A673 (cell line): ENCODE measurements at places on chromosomes 6 and 20. TPM values are rescaled to one million over a fixed set of nuclear protein-coding genes. Genes with fewer than 3 reads are reported as not detected.

- peak; percentile 73 for DNase-seq
- no peaks in the 10 kb centered on the region for H3K36me3 ChIP-seq
- peaks cover 31% of the 10 kb centered on the region for H3K4me1 ChIP-seq
- no peaks in the 10 kb centered on the region for H3K27me3 ChIP-seq
Observed at GRCh38 chr6:45326698-45327417, 1.3 kb upstream of the RUNX2 start.

- H3K36me3 ChIP-seq, result no peaks in the 10 kb centered on the region
- DNase-seq, result peak; percentile 38
- no peaks in the 10 kb centered on the region for H3K4me1 ChIP-seq
Observed at GRCh38 chr6:109527989-109528388, 45.0 kb upstream of the ZBTB24 start.

- no peak overlapping the region for H3K27ac ChIP-seq
- H3K4me3 ChIP-seq, result no peak overlapping the region
- H3K4me1 ChIP-seq, result no peaks in the 10 kb centered on the region
- peaks cover 18% of the 10 kb centered on the region for H3K27me3 ChIP-seq
- DNase-seq, result no peak
Observed at GRCh38 chr6:166903027-166903426, 53.3 kb downstream of the RNASET2 start.

DNA sequence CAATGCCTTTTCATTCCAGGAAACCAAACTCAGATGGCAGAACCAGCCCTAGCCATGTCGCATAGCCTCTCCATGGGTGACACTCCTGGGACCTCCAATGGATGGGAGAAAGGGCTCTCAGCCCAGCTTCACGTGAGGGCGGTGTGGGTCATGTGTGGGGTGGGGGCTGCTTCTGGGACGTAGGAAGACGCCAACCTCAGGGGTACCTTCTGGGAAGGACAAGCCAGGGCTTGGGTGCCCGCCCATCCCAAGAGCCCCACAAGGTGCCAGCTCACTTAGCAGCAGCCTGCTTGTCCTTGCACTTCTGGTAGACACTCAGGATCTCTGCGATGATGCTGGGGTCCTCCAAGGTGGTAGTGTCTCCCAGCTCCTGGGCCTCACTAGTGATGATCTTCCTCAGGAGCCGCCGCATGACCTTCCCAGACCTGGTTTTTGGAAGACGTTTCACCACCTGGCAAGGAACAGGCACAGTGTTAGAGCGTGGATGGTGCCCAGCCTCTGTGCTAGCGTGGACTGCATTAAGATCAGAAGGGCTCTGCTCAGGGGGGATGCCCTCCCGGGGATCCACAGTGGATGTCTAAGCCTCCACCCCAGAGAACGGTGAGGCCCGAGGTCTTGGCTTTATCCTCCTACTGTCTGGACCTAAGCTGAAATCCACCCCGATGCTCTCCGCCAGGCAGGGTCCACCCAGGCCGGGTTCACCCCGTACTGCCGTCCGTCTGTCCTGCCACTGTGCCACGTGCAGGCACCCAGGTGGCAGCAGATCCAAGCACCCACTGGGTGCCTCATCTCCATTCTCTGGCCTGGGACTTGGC is 15.1 kb upstream of the APMAP start:
- H3K27ac ChIP-seq, result no peak overlapping the region
- H3K36me3 ChIP-seq, result no peaks in the 10 kb centered on the region
- H3K4me3 ChIP-seq, result no peak overlapping the region
- H3K4me1 ChIP-seq, result no peaks in the 10 kb centered on the region
- DNase-seq, result no peak

DNA sequence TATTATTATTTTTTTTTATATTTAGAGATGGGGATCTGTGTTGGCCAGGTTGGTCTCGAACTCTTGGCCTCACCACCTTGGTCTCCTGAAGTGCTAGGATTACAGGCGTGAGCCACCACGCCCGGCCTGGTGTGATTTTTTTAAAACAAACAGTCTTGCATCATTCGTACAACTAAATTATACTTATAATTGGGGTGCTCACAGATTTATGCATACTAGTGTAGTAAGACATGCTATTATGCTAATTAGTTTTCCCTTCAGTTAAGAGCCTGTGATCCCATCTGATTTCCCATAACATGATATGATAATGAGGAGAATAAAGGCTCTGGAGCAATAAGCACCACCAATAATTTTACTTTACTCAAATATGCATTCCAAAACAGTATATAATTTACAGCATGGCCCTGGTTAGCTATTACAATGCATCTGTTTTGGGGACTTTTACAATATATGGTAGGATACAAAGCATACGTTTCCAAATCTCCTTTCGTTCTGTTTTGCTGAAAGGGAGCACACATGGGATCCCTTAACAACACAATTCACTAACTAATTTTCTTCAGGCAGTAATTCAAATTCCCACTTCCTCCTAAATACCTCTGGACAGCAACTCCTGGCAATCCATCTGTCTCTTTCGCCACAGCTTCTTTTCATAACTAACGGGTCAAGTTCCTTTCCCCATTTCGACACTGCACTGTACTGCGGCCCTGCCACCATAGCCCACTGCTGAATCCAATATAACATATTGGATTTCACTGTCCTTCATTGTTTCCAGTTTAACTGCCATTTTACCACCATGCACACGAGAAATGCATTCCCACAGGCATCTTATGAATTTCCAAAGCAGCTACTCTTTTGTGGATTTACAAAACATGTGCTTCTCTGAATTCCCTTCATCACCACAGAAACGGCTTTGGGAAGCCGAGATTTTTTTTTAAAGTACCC is 1.7 kb downstream of the NUDT3 start:
- DNase-seq, result peak; percentile 60
- H3K4me1 ChIP-seq, result peaks cover 22% of the 10 kb centered on the region
- H3K27ac ChIP-seq, result peak overlapping the region; percentile 94
- H3K36me3 ChIP-seq, result no peaks in the 10 kb centered on the region

DNA sequence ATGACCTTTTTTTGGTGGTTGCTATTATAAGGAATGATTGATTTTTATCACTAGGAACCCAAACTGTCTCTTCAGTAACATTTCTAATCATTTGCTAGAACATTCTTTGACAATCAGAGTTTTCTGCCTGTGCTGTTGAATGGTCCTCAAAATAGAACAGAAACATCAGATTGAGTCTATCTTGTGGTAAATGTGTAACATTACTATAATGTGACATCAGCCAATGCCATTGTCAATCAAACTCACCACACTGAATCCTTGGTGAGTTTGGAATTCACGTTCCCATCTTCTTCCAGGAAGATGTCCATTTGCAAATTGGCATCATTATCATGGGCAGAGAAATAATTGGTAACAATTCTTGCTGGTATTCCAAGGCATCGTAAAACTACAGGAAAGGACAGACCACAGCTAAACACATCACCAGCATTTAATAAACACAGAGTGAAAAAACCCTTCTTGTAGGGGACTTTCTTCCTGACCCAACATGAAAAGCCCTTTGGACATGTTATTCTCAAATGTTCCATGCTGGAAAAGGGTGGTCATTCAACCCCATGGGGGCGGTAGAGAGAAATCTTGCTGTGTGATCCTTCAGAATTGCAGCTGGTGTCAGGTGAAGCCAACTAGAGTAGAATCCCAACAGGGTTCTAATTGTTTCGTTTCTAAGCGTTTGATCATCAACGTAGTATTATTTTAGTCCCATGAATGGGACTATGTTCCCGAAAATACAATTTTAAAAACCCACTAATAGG is 98.5 kb downstream of the F13A1 start:
- peak; percentile 61 for DNase-seq
- no peak overlapping the region for H3K27ac ChIP-seq
- H3K36me3 ChIP-seq, result no peaks in the 10 kb centered on the region
- H3K4me3 ChIP-seq, result no peak overlapping the region

GRCh38 chr6:156454867-156455266 is 322.3 kb upstream of the ARID1B start:
- H3K4me3 ChIP-seq, result no peak overlapping the region
- H3K27me3 ChIP-seq, result no peaks in the 10 kb centered on the region
- peaks cover 7% of the 10 kb centered on the region for H3K4me1 ChIP-seq
- DNase-seq, result no peak
- no peaks in the 10 kb centered on the region for H3K36me3 ChIP-seq

GRCh38 chr6:56988145-56988544 is 33.2 kb downstream of the BEND6 start:
- no peak overlapping the region for H3K27ac ChIP-seq
- H3K36me3 ChIP-seq, result no peaks in the 10 kb centered on the region
- H3K4me3 ChIP-seq, result no peak overlapping the region
- H3K4me1 ChIP-seq, result no peaks in the 10 kb centered on the region

DNA sequence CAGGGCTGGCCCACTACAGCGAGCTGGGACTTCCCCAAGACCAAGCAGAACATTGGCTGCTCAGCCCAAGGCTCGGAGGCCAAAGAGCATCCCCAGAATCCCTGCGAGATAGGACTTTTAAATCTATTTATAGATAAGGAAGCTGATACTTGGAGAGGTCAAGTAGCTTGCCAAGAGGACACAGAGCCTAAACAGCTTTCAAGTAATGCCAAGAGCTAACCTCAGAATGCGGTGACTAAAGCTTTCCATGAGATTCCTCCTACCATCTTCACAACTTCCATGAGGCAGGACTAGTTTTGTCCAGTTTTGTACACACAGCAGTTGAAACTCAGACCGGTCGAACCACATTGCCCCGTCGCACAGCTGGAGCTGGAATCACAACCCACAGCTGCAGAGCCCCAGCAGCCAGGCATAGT is 168.1 kb upstream of the TOP1 start:
- no peaks in the 10 kb centered on the region for H3K4me1 ChIP-seq
- H3K27me3 ChIP-seq, result peaks cover 68% of the 10 kb centered on the region
- H3K27ac ChIP-seq, result no peak overlapping the region
- DNase-seq, result no peak
- H3K36me3 ChIP-seq, result no peaks in the 10 kb centered on the region
- H3K4me3 ChIP-seq, result no peak overlapping the region

GRCh38 chr6:147910281-147910680 is 401.8 kb downstream of the SAMD5 start:
- peaks cover 3% of the 10 kb centered on the region for H3K4me1 ChIP-seq
- DNase-seq, result no peak
- H3K36me3 ChIP-seq, result no peaks in the 10 kb centered on the region
- no peak overlapping the region for H3K27ac ChIP-seq
- no peak overlapping the region for H3K4me3 ChIP-seq

DNA sequence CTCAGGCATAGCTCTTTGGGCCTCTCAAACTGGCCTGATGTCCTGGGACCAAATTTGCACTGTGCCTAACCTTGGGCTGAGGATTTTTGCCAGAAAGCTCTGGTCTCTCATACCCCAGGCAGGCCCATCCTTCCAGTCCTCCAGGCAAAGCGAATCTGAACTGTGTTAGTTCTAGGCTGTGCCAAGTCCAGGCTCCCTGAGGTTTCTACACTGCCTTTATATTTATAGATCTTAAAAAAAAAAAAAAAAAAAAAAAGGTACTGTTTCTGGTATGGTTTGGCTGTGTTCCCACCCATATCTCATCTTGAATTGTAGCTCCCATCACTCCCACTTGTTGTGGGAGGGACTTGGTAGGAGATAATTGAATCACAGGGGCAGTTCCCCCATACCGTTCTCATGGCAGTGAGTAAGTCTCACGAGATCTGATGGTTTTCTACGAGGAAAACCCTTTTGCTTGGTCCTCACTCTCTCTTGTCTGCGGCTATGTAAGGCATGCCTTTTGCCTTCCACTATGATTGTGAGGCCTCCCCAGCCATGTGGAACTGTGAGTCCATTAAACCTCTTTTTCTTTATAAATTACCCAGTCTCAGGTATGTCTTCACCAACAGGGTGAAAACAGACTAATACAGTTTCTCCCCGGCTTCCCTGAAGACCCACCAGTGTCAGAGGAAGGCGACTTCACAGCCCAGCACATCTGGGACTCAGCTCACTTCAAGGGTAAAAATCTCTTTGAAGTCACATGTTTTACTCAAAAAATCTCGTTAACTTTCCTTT is 39.0 kb upstream of the TBXT start:
- H3K36me3 ChIP-seq, result no peaks in the 10 kb centered on the region
- DNase-seq, result peak; percentile 34
- no peaks in the 10 kb centered on the region for H3K27me3 ChIP-seq

- no peaks in the 10 kb centered on the region for H3K4me1 ChIP-seq
- H3K27ac ChIP-seq, result no peak overlapping the region
Observed at GRCh38 chr6:6314596-6314995, 5.9 kb downstream of the F13A1 start.

- H3K4me3 ChIP-seq, result no peak overlapping the region
- peaks cover 55% of the 10 kb centered on the region for H3K27me3 ChIP-seq
- H3K4me1 ChIP-seq, result no peaks in the 10 kb centered on the region
- H3K36me3 ChIP-seq, result no peaks in the 10 kb centered on the region
- H3K27ac ChIP-seq, result no peak overlapping the region
Observed at GRCh38 chr20:63254606-63255384, 532 bp upstream of the NKAIN4 start.

GRCh38 chr6:42340511-42340910 is 111.2 kb downstream of the TRERF1 start:
- no peak for DNase-seq
- no peaks in the 10 kb centered on the region for H3K36me3 ChIP-seq
- H3K4me1 ChIP-seq, result no peaks in the 10 kb centered on the region
- H3K27ac ChIP-seq, result no peak overlapping the region
- no peak overlapping the region for H3K4me3 ChIP-seq

DNA sequence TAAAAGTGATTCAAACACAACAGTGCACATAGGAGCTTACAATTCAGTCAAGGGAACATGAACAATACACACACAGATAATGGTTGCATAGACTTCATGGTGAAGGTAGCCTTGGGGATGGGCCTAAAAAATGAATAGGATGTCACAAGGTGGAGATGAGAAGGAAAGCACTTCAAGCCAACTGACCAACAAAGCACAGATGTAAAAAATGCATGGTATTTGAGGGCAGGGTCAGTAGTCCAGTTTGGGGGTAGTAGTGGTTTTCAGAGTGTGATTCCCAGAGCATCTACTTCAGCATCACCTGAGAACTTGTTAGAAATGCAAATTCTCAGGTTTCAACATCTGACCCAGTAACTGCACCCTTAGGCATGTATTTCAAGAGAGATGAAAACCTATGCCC is 88.9 kb downstream of the PERP start:
- no peak overlapping the region for H3K4me3 ChIP-seq
- no peaks in the 10 kb centered on the region for H3K27me3 ChIP-seq
- H3K4me1 ChIP-seq, result no peaks in the 10 kb centered on the region
- H3K36me3 ChIP-seq, result no peaks in the 10 kb centered on the region

- no peaks in the 10 kb centered on the region for H3K36me3 ChIP-seq
- H3K4me1 ChIP-seq, result peaks cover 18% of the 10 kb centered on the region
- H3K27me3 ChIP-seq, result no peaks in the 10 kb centered on the region
Observed at GRCh38 chr6:83511901-83512681, at the start of gene PRSS35. Gene PRSS35, plus strand, starts transcription at chr6:83512534. Its CDS starts 10,908 bp downstream, at chr6:83523442.

Gene SCUBE3
- 0.04 TPM in 1 of 2 replicates, not detected in the other for total RNA-seq

Gene PRL
- total RNA-seq, result 0.24 TPM in 1 of 2 replicates, not detected in the other

Gene ACTR5
- total RNA-seq, result 11.2 and 11.5 TPM in 2 replicates

Gene HLA-DQA1
- total RNA-seq, result not detected in 2 replicates

Gene NR2E1
- not detected in 2 replicates for total RNA-seq

Gene SLC26A8
- not detected in 2 replicates for total RNA-seq

Gene SNTA1
- 4.4 and 7.5 TPM in 2 replicates for total RNA-seq

Gene SMPDL3A
- total RNA-seq, result 10.3 and 12.4 TPM in 2 replicates

Gene YIPF3
- 75.1 and 84.2 TPM in 2 replicates for total RNA-seq

Gene ID1
- 24.6 and 39.3 TPM in 2 replicates for total RNA-seq
